ENCODE measurements at places on chromosomes 1 and 21. TPM values are rescaled to one million over a fixed set of nuclear protein-coding genes. Genes with fewer than 3 reads are reported as not detected.

DMBX1 gene
- total RNA-seq: 0.06 TPM

GJA9 gene
- total RNA-seq: not detected

CD101 gene
- total RNA-seq: 0.28 TPM

GRCh38 chr1:203676455-203676854, 49.8 kb downstream of the ATP2B4 start:
- H3K4me3 ChIP-seq: no peak overlapping the region
- H3K4me1 ChIP-seq: peaks cover 31% of the 10 kb centered on the region
- no peak for DNase-seq
- H3K27ac ChIP-seq: no peak overlapping the region
- no peaks in the 10 kb centered on the region for H3K36me3 ChIP-seq

DNA sequence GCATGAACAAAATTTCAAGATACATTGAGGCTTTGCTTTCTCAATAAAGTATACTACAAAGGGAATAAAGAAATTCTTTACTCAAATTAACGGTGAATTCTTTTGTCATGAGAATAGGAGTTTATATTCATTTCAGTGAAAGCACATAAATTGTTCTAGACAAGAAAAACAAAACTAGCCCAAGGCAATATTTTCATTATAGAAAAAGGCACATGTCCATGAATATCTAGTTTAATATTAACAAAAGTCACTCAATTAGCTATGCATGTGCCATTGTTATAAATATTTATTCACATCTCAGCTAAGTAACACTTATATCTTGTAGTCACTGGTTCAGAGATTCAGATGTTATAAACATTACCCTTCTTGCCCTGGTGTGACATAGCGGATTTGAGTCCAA, 369.3 kb downstream of the GPATCH2 start:
- no peaks in the 10 kb centered on the region for H3K36me3 ChIP-seq
- H3K27me3 ChIP-seq: no peaks in the 10 kb centered on the region
- no peak overlapping the region for H3K4me3 ChIP-seq
- DNase-seq: no peak
- H3K4me1 ChIP-seq: no peaks in the 10 kb centered on the region
- no peak overlapping the region for H3K27ac ChIP-seq

DNA sequence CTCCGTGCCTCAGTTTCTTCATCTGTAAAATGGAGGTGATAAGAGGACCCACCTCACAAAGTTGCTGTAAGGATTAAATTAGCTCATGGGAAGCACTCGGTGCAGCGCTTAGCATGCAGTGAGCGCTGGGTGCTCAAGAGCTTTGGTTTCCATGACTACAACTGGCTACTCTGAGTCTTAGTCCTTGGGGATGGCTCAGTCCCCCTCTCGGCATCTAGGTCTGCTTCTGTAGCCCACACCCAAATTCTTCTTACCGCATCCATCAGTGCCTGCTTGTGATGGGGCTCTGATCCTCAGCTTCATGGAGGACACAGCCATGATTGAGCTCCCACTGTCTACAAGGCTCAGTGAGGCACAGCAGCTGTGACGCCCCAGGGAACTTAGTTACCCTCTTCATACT, 159.0 kb downstream of the ACTL8 start:
- H3K36me3 ChIP-seq: no peaks in the 10 kb centered on the region
- H3K27me3 ChIP-seq: peaks cover 15% of the 10 kb centered on the region
- no peak overlapping the region for H3K4me3 ChIP-seq
- no peaks in the 10 kb centered on the region for H3K4me1 ChIP-seq
- H3K27ac ChIP-seq: no peak overlapping the region
- DNase-seq: no peak

DNA sequence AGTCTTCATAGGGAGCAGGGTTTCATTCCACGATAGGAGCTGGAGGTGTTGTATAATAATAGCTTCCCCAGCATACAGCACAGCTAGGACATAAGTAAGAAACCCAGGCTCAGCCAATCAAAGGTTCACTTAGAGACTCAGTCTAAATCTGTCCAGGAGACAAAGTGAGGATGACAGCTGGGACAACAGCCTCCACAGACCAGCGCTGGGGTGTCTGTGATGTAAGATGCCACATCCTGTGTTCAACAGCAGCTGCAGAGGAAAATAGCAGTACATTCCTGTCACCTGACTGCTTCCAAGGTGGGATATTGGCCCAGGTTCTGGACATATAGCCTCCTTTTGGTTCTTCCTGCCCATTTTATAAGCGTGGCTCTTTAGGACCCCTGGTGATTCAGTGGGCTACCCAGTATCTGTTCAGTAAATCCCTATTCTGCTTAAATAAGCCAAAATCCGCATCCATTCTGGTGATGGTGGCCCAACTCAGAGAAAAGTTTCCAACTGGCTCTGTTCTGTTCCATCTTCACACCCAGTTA, 176.8 kb upstream of the SYT6 start:
- no peak overlapping the region for H3K27ac ChIP-seq
- H3K4me1 ChIP-seq: no peaks in the 10 kb centered on the region
- no peaks in the 10 kb centered on the region for H3K27me3 ChIP-seq
- no peak for DNase-seq
- H3K4me3 ChIP-seq: no peak overlapping the region

- no peak overlapping the region for H3K4me3 ChIP-seq
- peaks cover 26% of the 10 kb centered on the region for H3K4me1 ChIP-seq
- H3K36me3 ChIP-seq: no peaks in the 10 kb centered on the region
- no peak overlapping the region for H3K27ac ChIP-seq
- H3K27me3 ChIP-seq: peaks cover 9% of the 10 kb centered on the region
- DNase-seq: no peak
These were observed 1.6 kb upstream of the TMCC2 start for GRCh38 chr1:205225901-205226765.

DNA sequence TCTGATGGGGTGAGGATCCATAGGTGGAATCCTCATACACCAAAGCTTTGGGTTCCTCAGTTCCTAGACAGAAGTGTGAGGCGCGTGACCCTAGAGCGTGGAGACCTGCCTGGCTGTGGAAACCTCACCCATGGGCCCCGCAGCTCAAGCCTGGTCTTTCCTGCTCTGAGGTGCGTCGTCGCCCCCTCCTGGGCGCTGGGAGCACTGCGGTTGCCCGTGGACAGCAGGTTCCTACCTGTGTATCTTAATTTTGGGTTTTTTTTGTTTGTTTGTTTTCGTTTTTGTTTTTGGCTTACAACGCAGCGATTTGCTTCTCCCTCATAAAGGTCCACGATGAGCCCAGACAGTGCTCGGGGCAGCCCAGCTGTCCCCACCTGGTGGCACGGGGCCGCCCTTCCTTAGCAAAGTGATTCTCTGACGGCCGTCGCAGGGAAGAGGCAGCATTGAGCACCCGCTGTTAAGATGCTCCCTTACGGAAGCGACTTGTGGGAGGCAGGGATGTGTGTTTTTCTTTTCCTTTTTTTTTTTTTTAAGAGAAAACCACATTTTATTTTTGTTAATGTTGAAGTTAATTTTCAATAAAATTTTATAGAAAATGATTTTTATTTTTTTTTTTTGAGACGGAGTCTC, 36.5 kb upstream of the TRAPPC10 start:
- DNase-seq: peak; percentile 74
- peak overlapping the region; percentile 39 for H3K4me3 ChIP-seq
- H3K27me3 ChIP-seq: no peaks in the 10 kb centered on the region
- H3K27ac ChIP-seq: no peak overlapping the region
- H3K36me3 ChIP-seq: no peaks in the 10 kb centered on the region
- H3K4me1 ChIP-seq: no peaks in the 10 kb centered on the region

NFYC gene
- 38.0 TPM for total RNA-seq

GRCh38 chr1:14486401-14487201, 111.9 kb upstream of the KAZN start:
- no peak for DNase-seq
- no peaks in the 10 kb centered on the region for H3K4me1 ChIP-seq
- no peak overlapping the region for H3K27ac ChIP-seq
- H3K4me3 ChIP-seq: no peak overlapping the region

Measured in neural progenitor cell (in vitro differentiated cells).